HCT116 (cell line): ENCODE measurements at places on chromosomes 4 and X.
A peak's percentile ranks its signal among the peaks of the same experiment; 100 is the strongest.

DNA sequence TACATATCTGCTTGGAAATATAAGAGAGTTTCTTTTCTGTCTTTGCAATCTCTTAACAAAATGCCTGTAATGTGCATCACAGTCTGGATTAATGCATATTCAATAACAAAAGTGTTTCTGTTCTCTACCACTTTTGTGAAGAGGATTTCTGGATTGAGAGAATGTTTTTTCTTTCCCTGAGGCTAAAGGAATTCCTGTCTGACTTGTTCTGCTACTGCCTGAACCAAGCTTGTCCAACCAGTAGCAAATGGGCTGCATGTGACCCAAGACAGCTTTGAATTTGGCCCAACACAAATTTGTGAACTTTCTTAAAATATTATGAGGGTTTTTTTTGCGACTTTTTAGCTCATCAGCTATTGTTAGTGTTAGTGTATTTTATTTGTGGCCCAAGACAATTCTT lies 1133.9 kb downstream of the SH3BGRL start:
- no peak for DNase-seq

- no peak for DNase-seq
These were observed 126.3 kb downstream of the RAPGEF2 start for GRCh38 chr4:159229164-159229563.

- no peak for DNase-seq
These were observed 68.0 kb upstream of the HELT start for GRCh38 chr4:184950117-184950830.

GRCh38 chr4:76757418-76757939 lies 140.5 kb downstream of the SOWAHB start:
- DNase-seq: no peak

DNA sequence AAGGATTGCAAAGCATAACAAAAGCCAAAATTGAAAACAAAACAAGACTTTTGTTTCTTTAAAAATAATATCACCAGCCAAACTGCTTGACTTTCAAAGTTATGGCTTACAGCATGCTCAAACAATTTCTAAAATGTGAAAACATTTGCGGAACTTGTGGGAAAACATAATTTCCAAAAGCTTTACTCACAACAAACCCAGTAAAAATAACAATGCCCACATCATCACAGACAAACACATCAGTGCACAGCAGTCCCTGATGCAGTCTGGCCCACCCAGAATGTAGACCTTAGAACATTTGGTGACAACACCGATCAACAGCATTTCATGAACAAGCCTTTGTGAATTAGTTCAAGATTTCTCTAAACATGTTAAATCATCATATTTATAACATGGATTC lies 98.9 kb downstream of the ARHGAP6 start:
- no peak for DNase-seq

GRCh38 chr4:179804440-179804839 lies 2362.2 kb upstream of the AGA start:
- no peak for DNase-seq

DNA sequence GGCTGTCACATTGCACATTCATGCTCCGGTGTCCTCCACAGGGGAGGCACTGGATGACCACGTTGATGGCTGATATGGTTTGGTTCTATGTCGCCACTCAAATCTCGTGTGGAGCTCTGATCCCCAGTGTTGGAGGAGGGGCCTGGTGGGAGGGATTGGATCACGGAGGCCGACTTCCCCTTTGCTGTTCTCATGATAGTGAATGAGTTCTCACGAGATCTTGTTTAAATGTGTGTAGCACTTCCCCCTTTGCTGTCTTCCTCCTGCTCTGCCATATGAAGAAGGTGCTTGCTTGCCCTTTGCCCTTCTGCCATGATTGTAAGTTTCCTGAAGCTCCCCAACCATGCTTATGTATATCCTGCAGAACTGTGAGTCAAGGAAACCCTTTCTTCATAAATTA lies 22.3 kb upstream of the NAT8L start:
- DNase-seq: no peak

- DNase-seq: no peak
These were observed 47.5 kb upstream of the WDR19 start for GRCh38 chr4:39134683-39135306.

GRCh38 chr4:155889031-155889793 lies 14.3 kb upstream of the TDO2 start:
- DNase-seq: no peak

DNA sequence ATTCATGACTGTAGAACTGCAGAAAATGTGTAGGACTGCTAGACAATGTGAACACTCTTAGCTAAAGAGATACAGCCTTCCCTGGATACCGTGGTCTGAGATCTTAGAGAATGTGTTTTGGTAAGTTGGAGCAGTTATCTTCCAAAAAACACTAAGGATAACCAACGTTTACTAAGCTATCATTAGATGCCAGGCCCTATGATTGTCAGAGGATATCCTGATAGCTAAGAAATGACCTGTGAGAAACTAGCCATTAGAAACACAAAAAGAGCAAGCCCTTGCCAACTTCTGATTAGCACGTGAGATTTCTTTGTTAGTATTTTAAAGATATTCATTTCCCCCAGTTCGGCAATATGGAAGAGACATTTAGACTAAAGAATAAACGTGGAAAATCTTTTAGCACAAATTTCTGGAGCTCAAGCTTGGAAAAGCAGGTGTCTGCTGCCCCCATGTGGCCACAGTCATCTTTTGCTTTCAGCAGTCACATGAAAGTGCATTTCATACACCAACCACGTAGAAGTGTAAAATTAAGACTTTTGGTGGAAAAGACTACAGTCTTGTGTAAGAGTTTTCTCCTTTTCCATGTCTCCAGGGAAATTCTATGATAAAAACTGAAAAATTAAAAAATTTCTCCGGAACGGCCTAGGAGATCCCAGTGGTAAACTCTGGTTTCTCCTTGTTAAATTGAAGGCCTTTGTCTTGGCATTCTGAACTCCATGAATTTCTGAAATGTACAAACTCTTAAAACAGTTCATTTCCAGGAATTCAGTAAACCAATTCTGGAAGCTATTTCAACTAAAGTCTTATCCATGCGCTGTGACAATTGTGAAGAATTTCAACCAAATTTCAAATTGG lies 136.4 kb downstream of the ZNF674 start:
- peak; percentile 42 for DNase-seq

DNA sequence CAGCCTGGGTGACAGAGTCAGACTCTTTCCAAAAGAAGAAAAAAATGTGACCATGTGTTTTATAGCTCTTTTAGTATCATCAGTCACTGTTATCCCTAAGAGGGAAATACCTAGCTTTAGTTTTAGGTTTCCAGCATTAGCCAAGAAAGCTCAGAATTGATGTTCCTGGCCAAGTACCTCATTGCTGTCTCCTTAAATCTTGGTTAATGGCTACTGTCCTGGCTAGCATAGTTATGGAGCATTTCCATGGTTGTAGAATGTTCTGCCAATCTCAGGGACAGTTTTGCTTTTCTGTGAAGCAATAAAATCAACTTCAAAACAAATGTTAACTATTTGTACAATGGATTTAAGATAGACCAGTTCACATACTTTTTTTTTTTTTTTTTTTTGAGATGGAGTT lies 74.4 kb downstream of the HTT start:
- DNase-seq: no peak

DNA sequence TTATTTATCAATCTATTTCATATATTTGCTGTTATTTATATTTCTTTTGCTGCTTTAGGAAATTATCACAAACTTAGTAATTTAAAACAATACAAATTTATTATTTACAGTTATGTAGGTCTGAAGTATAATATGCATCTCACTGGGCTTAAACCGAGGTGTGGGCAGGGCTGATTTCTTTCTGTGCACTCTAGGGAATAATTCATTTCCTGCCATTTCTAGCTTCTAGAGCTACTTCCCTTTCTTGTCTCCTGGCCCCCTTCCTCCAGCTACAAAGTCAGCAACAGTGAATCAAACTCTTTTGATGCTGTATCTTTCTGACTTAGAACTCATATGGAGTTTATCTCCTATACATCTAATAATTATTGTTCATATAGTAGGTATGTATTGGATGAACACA lies 303.5 kb upstream of the ARSJ start:
- no peak for DNase-seq

DNA sequence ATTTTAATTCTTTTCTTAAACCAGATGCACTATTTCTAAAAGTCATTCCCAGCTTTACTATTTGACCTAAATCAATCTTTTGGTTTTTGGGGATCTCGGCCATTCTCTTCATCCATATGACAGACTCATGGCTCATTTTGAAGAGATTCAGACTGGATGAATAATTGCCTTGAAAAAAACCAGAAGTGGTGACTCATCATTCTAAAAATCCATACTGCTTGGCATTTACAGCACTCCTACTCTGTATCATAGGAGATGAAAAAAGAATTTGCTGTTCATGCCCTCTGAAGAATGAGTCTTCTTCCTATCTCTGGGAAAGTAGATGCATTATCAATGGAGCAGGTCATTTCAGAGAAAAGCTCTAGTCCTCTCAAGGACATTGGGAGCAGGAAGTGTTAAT lies 220.5 kb upstream of the RPS6KA3 start:
- peak; percentile 1 for DNase-seq

GRCh38 chr4:8287343-8288280 lies 18.1 kb downstream of the HTRA3 start:
- no peak for DNase-seq

DNA sequence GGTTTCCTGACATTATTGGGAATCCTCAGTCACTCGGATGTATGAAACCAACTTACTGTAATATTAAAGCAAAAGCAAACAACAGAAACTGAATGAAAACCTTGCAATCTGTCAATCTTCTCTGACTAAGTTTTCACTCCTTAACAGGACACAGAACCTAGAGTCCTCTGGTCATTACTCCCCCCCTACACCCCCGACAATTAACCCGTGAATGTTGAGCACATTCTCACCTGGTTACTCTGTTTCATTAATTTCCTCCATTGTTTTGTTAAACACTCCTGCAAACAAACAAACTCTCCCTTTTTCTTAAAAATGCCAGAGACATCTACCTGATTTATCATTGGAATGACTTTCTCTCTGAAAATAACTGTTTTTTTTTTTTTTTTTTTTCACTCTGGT lies 469.0 kb upstream of the PRKX start:
- no peak for DNase-seq

GRCh38 chr4:38466401-38466800 lies 197.6 kb upstream of the KLF3 start:
- DNase-seq: no peak

DNA sequence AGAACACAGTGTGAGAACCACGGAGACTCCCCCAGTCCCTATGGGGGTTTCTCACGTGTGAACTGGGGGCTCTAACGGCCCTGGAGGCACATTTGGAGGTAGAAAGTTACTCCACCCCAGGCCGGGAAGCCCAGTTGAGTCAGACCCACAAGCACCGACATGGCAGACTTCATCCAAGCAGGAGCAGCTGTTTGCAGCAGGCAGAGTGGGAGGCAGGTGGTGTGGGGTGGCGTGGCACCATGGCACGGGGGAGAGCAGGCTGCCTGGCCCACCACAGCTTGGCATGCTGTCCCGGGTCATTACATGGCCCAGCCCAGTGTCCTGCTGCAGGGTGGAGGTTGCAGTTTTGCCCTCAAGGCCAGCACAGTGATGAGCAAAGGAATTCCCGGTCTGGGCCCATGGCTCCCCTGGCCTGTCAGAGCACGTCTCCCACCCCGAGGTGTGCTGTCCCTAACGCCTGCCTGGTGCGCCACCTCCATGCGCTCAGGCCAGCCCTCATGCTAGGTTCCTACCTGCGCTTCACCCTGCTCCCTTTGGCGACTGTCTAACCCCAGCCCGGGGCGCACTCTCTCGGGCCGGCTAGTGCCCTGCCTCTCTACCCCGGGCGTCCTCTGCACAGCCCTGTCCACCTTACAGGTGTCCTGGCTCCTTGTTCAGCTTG lies 90.6 kb upstream of the AFAP1 start:
- no peak for DNase-seq

DNA sequence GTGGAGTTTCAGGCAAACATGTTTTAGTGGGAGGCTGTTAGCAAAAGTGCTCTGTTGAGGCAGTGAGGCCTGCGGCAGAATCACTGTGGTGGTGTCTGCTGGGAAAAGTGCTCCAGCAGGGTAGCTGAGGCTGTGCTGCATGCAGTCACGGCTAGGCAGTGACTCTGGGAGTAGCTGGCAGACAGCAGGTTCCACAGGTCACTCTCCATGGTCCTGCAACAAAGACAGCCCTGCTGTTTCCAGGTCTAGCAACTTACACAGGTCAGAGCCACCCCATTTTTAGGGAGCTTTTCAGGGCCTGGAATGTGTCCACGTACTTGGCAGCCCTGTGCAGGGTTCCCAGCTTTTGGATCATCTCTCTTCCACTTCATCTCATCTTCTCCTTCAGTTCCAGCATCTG lies 184.3 kb downstream of the NAA11 start:
- no peak for DNase-seq

DNA sequence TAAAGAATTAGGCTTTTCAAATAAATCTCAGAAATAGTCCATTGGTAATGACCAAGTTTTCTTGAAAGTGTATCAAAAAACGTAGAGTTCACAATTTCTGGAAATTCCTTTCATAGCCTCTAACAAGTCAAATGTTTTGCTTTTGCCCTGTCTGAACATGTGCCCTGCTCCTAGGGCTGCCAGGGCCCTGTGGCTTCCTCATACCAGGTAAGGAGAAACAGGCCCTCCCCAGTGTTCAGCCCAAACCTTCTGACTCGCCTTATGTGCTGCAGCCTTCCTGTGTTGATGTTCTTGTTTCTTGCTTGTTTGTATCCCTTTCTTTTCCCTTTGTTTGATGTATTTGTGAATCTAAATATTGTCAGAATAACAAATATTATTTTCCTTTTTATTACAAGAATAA lies 146.1 kb upstream of the PACRGL start:
- no peak for DNase-seq
